ENCODE measurements at places on chromosomes 6 and 20.

DNA sequence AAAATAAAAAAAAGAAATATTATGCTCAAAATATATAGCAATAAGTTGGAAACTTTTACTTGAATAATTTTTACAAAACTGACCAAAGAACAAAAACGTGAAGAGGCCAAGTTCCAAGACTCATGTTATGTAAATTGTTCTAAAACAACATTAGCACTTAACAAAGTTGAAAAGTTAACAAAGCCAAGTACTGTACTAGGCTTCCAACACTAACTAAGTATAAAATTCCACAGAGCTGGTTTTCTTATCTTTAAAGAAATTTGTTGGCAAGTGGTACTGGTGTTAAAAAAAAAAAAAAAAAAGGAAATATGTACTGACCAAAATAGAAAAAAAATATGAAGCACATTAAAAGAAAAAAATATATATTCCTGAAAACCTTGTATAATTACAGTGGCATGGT lies 127.8 kb downstream of the SLC16A10 start:
- H3K36me3 ChIP-seq: no peaks in the 10 kb centered on the region
- H3K27ac ChIP-seq: no peak overlapping the region
- H3K4me3 ChIP-seq: no peak overlapping the region
- no peaks in the 10 kb centered on the region for H3K4me1 ChIP-seq
- no peak for DNase-seq

- no peaks in the 10 kb centered on the region for H3K36me3 ChIP-seq
- H3K4me3 ChIP-seq: no peak overlapping the region
- no peak for DNase-seq
- H3K27ac ChIP-seq: no peak overlapping the region
- H3K4me1 ChIP-seq: no peaks in the 10 kb centered on the region
- peaks cover 40% of the 10 kb centered on the region for H3K27me3 ChIP-seq
Measured at GRCh38 chr6:165821754-165822153, 158.7 kb upstream of the PDE10A start.

- H3K4me1 ChIP-seq: peaks cover 44% of the 10 kb centered on the region
- no peak overlapping the region for H3K4me3 ChIP-seq
- H3K27me3 ChIP-seq: no peaks in the 10 kb centered on the region
Measured at GRCh38 chr6:128494440-128494839, 26.0 kb downstream of the PTPRK start.

- no peaks in the 10 kb centered on the region for H3K27me3 ChIP-seq
- no peaks in the 10 kb centered on the region for H3K4me1 ChIP-seq
- H3K4me3 ChIP-seq: no peak overlapping the region
- no peak overlapping the region for H3K27ac ChIP-seq
- peak; percentile 19 for DNase-seq
Measured at GRCh38 chr6:139778688-139779087, 404.2 kb upstream of the CITED2 start.

DNA sequence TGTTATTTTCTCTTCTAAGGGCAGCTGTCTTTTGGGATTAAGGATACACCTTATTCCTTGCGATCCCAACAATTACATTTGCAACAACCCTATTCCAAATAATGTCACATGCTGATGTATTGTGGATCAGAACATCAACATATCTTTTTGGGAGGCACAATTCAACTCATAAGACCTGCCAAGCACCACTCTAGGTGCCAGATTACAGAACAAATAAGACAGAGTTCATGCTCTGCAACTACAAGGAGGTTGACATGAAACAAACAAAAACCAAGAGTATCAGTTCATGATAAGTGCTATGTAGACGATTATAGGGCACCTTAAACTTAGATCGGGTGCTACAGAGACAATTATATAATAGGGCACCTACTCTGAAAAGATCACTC lies 203.2 kb upstream of the SGK1 start:
- H3K4me1 ChIP-seq: peaks cover 57% of the 10 kb centered on the region
- H3K27me3 ChIP-seq: no peaks in the 10 kb centered on the region
- no peak for DNase-seq

DNA sequence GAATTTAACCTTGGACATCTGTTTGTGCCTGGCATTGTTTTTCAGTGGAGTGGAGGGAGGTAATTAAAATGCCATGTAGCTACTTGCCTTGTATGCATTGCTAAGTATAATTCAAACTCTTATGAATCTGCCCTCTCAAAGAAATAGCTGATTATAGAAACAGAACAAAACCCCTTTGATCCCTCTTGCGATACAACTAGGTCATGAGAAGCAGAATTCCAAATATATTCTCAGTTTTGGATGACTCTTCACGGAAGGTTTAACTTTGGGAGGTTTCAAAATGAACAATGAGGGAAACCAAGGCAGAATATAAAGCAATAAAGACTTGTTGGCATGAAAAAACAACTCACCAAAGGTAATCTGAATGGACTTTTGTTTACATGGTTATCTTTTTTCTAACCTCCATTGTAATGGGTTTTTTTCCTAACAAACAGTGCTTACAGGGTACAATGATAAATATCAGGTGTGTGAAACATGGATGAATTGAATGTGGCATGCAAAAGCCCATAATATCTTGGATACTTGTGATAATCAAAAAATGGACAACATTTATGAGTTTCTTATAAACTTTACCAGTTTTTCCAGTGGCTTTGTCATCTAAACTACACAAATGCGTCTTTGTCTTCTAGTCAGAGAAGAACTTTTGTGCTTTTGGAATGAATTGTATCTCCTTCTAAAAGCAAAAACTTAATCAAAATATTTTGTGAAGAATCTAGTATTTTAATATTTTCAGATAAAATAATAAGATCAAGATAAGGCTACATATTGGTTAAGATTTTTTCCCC lies 15.7 kb upstream of the HEY2 start:
- H3K4me3 ChIP-seq: no peak overlapping the region
- H3K27ac ChIP-seq: no peak overlapping the region
- DNase-seq: no peak
- H3K4me1 ChIP-seq: no peaks in the 10 kb centered on the region

GRCh38 chr6:170190046-170190445 lies 100.8 kb downstream of the DLL1 start:
- no peaks in the 10 kb centered on the region for H3K36me3 ChIP-seq
- no peak overlapping the region for H3K27ac ChIP-seq
- H3K4me3 ChIP-seq: no peak overlapping the region
- H3K27me3 ChIP-seq: no peaks in the 10 kb centered on the region
- H3K4me1 ChIP-seq: no peaks in the 10 kb centered on the region

DNA sequence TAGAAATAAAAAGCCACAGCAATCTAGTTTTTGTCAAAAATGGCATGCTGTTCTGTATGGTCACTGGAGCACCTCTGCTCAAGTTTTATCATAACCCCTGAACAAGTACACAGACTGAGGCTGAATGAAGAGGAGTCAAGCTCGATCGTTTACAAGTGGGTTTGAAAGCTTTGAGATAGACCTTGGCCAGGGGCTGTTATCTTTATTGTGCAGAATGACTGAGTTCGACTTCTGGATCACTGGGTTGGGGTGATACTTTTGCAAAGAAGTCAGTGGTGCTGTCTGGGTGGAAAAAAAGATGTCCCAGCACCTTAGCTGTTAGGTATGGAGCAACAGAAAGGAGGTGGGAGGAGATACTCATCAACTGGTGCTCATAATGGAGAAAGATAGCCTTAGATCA lies 446.0 kb downstream of the HACE1 start:
- H3K27ac ChIP-seq: no peak overlapping the region
- DNase-seq: no peak
- no peak overlapping the region for H3K4me3 ChIP-seq
- H3K4me1 ChIP-seq: no peaks in the 10 kb centered on the region

DNA sequence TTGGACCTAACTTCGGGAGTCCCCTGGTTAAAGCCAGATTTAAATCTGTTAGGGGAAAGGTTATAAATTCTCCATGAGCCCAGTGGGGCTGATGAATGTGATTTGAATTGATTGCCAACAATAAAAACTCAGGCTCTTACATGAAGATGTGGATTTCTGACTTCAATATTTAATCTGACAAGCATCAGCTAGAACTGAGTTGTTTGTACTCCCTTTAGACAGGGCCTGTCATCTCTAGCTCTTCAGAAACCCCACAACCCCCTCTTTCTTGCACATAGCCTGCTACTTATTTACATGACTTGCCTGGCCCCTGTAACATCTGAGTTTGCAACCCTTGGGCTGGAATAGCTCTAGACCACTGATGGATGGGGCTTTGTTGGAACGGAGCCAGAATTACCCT lies 191.6 kb upstream of the PLCB4 start:
- DNase-seq: no peak
- no peaks in the 10 kb centered on the region for H3K27me3 ChIP-seq
- H3K4me3 ChIP-seq: no peak overlapping the region
- H3K4me1 ChIP-seq: peaks cover 4% of the 10 kb centered on the region

- H3K36me3 ChIP-seq: no peaks in the 10 kb centered on the region
- peak; percentile 74 for DNase-seq
- H3K27me3 ChIP-seq: no peaks in the 10 kb centered on the region
- H3K27ac ChIP-seq: peak overlapping the region; percentile 4
Measured at GRCh38 chr20:17504898-17505635, 26.1 kb downstream of the BFSP1 start.
